ENCODE measurements at places on chromosomes 3 and 15.
A peak's percentile ranks its signal among the peaks of the same experiment; 100 is the strongest.

GRCh38 chr15:48397841-48398240 is 66.6 kb downstream of the DUT start:
- DNase-seq: peak; percentile 61

GRCh38 chr15:65020419-65020818 is 9.0 kb downstream of the MTFMT start:
- DNase-seq: no peak

DNA sequence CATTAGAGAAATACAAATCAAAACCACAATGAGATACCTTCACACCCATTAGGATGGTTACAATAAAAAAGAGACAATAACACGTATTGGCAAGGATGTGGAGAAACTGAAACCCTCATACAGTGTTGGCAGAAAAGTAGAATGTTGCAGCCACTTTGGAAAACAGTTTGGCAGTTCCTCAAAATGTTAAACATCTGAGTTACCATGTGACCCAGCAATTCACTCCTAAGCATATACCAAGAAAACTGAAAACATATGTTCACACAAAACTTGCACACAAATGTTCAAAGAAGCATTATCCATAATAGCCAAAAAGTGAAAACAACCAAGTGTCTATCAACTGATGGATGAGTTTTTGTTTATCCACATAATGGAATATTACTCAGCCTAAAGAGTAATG is 166.9 kb upstream of the FAM3D start:
- DNase-seq: no peak

DNA sequence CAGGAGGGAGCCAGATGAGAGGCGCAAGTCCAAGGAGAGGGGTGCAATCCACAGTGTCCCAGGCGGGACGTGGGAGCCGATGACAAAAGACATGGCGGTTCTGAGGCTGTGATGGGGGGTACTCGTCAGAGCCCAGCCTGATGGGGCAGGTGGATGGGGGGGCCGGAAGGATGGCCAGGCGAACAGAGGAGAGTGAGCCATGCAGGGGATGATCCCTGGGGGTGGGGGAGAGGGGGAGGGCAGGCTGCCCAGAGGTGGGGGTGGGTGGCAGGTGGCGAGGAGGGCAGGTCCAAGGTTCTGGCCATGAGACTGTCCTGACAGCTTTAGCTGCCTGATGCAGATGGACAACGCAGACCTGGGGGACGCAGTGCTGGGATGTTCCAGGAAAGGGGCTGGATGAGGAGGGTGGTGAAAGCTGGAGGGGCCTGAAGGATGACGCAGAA is 8.9 kb upstream of the CSPG4 start:
- no peak for DNase-seq

GRCh38 chr3:128701342-128702212 is 24.4 kb upstream of the RAB7A start:
- DNase-seq: no peak

- no peak for DNase-seq
Observed at GRCh38 chr15:79820820-79821219, 76.0 kb downstream of the MTHFS start.

- no peak for DNase-seq
Observed at GRCh38 chr3:64048631-64049061, 25.4 kb upstream of the PSMD6 start.

Data from adrenal gland (tissue), 19 donors.